ENCODE measurements at places on chromosomes 5 and 9. TPM values are rescaled to one million over a fixed set of nuclear protein-coding genes. Genes with fewer than 3 reads are reported as not detected.

The IL7R gene
- 0.72 TPM for polyA plus RNA-seq

The LHX3 gene
- not detected for polyA plus RNA-seq

The IFNA13 gene
- polyA plus RNA-seq: not detected

The HTR4 gene
- polyA plus RNA-seq: not detected

The SEMA5A gene
- 34.7 TPM for polyA plus RNA-seq

The SLC45A2 gene
- 0.96 TPM for polyA plus RNA-seq

The NR5A1 gene
- polyA plus RNA-seq: not detected

The SLC22A4 gene
- 4.7 TPM for polyA plus RNA-seq

The PTBP3 gene
- 85.4 TPM for polyA plus RNA-seq

The PRUNE2 gene
- 11.1 TPM for polyA plus RNA-seq

DNA sequence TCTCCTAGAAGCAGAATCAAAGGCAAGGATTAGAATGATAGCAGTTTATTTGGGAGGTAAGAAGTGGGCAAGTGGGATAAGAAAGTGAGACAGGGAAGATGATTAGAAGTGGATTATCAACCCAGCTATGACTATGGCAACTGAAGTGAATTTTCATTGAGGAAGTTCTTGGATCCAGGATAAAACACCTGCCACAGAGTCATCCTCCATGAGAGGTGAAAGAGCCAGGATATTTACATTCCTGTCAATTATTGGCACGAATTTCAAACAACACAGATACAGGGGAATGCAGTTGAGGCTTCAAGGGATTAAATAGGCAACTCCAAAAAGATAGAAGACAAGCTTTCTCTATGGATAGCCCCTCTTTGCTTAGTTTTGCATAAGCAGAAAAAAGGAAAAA, 31.8 kb upstream of the ZNF366 start:
- no peak for DNase-seq

DNA sequence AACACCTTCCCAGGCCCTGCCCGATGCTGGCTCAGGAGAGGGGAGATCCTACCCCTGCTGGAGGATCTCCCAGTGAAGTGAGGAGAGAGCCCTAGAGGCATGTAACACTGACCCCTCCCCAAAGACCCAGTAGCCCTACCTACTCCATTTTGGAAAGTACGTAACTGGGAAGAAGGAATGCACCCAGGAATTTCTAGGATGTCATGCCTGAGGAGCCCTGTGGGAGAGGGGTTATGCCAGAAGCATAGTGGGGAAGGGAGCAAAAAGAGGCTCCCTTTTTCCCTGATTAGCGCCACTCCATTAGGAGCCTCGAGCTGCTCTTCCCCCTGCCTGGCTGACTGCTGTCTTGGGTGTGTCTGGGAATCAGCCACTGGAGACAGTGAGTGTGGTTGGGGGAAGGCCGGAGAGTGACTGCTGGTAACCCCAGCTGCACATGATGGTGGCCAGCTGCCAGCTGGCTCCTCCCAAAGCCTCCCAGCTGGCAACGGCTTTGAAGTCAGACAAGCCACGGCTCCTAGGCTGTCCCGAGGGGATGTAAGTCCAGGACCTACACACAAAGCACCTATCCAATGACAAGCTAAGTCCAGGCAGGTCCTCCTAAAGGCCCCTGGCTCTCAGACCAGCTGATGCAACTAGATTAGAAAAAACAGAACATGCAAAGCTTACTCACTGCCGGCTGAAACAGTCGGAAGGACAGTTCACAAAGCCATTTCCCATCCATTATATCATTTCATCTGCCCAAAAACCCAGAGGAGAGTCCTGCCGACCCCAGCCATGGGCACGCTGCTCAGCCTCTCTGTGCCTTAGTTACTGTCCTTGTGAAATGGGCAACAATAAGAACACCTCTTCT, 136.5 kb upstream of the ABCA1 start:
- no peak for DNase-seq

GRCh38 chr9:135701067-135701958, 672 bp upstream of the KCNT1 start:
- DNase-seq: no peak

DNA sequence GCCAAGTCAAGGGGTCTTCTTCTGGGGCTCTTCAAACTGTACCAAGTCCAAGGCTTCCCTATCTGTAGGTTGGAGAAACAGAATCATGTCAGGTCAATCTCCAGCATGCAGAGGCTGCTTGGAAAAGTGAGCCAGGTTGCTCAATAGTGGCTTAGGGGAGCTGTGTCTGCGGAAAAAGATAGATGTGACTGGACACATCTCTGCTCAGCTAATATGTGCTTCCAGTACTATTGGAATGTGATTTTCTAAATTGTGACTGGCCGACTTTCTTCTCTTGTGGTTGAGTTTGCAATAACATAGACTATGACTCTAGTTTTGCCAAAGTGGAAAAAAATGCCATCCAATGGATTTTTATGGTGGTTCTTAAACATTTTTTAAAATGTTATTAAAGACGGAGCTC, 136.7 kb downstream of the BOD1 start:
- DNase-seq: no peak

DNA sequence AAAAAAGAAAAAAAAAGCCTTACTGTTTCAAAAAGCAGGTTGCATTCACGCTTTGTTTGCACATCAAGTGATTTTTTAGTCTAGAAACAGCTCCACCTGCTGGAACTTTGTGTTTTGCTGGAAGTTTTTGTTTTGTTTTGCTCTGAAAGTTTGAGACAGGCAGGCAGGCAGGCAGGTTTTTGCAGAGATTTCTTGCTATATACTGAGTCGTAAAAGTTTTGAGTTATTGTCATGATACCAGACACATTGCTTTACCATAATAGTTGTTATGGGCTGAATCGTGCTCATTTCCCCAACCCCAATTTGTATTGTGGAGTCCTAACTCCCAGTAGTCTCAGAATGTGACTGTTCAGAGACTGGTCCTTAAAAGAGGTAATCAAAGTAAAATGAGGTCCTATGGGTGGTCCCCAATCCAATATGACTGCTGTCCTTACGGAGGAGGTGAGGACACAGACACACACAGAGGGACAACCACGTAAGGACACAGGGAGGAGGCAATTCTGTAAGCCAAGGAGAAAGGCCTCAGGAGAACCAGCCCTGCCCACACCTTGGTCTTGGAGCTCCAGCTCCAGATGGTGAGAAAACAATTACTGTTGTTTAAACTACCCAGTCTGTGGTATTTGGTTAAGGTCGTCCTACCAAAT, 20.9 kb downstream of the OR2Y1 start:
- peak; percentile 64 for DNase-seq

GRCh38 chr5:138449501-138450239, 10.8 kb downstream of the REEP2 start:
- DNase-seq: no peak

- DNase-seq: no peak
These were observed 166.5 kb upstream of the RGMB start for GRCh38 chr5:98606961-98607360.

DNA sequence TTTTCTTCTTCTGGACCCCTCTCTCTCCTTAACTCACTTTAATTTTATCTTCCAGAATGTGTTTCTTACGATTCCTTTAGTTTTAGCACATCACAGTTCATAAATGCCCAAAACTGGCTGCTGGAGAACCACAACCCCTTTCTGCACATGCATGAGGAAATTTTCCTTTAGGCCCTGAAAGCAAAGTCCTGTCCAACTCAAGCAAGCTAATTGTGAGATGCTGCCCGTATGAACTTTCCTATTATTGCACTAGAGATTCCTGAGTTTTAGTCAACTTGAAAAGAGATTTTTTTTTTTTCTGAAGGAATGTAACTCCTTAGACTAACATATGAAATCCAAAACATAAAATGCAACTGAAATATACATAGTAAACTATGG, 52.1 kb upstream of the DAB2 start:
- no peak for DNase-seq

- no peak for DNase-seq
These were observed 50.3 kb downstream of the PHAX start for GRCh38 chr5:126651013-126651577.

DNA sequence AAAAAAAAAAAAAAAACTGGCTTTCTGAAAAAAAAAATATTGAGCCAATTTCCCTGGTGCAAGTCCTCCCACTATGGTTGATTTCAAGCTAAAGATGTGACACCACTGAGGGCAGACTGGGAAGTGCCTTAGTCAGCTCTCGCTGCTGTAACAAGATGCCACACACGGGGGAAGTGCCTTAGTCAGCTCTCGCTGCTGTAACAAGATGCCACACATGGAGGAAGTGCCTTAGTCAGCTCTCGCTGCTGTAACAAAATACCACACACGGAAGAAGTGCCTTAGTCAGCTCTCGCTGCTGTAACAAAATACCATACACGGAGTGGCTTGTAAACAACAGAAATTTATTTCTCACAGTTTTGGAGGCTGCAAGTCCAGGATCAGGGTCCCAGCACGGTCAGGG, 23.4 kb downstream of the BTNL9 start:
- no peak for DNase-seq

DNA sequence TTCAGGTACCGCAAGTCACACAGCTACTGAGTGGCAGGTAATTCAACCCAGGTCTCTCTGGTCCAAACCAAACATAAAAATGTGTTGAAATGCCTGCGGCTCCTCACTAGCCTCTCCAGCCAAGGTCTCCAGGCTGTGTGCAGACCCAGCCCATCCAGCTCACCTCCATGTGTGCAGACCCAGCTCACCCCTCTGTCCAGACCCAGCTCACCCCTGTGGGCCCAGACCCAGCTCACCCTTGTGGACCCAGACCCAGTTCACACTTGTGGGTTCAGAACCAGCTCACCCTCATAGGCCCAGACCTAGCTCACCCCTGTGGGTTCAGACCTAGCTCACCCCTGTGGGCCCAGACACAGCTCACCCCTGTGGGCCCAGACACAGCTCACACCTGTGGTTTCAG, 188.0 kb upstream of the ADCY2 start:
- DNase-seq: no peak

GRCh38 chr9:137064027-137064879, 6.1 kb downstream of the SAPCD2 start:
- DNase-seq: no peak

DNA sequence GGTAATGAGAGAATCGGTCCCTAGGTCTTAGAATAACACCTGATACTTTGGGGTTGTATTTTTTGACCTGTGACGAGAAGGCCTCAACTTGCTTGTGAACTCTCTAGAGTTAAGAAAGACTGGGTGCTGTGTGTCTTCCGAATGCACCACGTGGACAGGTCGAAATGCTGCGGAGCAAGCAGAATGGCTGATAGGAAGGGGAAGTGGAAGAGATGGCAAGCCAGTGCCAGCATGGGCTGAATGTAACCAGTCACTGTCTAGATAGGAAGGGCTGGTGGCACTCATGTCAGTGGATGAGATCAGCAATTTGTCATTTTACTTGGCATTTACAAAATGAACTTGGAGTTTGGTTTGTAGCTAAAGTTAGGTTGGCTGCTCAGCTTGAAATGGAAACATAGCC, 5.6 kb downstream of the OTULINL start:
- DNase-seq: no peak

All from left renal cortex interstitium (tissue), 4 donors.